ENCODE measurements at places on chromosomes 16 and 17.

- no peak for DNase-seq
Observed at GRCh38 chr16:30896261-30896888, at the start of gene CTF1. CTF1 (plus strand) TSS chr16:30896614; CDS start chr16:30896644, 30 bp downstream.

- DNase-seq = no peak
Observed at GRCh38 chr17:50668025-50668837, 33.5 kb downstream of the ABCC3 start.

DNA sequence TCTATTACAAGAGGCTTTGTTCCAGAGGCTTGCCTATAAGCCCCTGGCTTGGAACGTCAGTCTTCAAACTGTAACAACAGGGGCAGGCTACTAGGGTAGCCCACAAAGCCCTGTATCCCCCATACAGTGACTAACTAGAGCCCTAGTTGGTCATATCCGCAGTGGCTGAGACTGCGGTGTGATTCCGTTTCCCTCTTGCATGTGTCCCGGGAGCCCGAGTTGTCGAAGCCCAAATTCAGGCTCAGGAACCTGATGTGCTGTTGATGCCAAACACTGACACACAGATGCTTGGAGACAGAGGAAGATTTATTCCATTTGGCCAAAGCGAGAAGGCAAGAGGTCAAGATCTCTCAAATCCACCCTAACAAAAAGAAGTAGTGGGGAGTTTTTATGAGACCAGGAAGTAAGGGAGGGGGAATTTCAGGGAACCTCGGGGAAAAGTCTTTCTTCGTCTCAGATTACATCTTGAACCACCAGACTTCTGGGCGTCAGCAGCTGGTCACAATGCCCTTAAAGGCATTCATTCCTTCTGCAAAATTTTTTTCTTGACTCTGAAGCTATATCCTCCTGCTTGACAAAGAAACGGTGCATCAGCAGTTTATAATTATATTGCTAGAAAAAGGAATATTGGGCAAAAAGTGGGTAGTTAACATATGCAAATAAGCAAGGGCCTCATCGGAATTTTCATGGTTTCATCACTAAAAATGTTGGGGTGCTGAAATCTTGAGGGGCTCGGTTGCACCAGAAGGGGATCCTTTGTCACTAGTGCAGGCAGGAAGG is 879 bp downstream of the SLFN5 start:
- DNase-seq = peak; percentile 13

GRCh38 chr17:17888371-17888770 is 51.6 kb upstream of the SREBF1 start:
- no peak for DNase-seq
